ACHN (cell line): ENCODE measurements at places on chromosomes 7 and 10.
A peak's percentile ranks its signal among the peaks of the same experiment; 100 is the strongest.

- no peak for DNase-seq
Measured at GRCh38 chr7:7914547-7914946, 54.0 kb upstream of the GLCCI1 start.

DNA sequence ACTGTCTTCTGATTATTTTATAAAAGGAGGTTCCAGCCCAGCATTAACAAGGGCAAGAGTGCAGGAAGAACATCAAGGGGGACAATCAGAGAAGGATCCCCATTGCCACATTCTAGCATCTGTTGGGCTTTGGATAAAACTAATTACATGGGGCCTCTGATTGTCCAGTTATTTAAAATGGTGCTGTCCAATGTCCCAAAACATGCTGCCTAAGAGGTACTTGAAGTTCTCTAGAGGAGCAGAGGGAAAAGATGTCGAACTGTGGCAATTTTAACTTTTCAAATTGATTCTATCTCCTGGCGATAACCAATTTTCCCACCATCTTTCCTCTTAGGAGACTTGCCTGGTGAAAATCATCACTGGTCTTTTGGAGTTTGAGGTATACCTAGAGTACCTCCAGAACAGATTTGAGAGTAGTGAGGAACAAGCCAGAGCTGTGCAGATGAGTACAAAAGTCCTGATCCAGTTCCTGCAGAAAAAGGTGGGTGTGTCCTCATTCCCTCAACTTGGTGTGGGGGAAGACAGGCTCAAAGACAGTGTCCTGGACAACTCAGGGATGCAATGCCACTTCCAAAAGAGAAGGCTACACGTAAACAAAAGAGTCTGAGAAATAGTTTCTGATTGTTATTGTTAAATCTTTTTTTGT, 2.3 kb downstream of the IL6 start:
- DNase-seq: no peak

GRCh38 chr7:36088966-36089365, 64.1 kb upstream of the EEPD1 start:
- DNase-seq: no peak

DNA sequence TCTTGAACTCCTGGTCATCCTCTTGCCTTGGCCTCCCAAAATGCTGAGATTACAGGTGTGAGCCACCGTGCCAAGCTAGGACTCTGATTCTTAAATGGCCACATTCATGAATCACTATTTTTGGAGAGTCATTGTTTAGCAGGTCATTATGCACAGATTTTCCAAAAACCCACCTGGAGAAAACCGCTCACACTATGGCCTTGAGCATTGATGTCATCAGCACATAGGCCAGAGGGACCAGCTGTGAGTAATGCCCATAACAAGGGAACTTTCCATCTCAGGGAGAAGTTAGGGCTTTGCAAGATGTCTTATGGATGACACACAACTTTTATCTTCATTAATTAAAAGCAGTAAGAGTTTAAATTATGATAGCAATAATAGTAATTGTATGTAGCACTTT, 86.4 kb upstream of the KIF5B start:
- no peak for DNase-seq

DNA sequence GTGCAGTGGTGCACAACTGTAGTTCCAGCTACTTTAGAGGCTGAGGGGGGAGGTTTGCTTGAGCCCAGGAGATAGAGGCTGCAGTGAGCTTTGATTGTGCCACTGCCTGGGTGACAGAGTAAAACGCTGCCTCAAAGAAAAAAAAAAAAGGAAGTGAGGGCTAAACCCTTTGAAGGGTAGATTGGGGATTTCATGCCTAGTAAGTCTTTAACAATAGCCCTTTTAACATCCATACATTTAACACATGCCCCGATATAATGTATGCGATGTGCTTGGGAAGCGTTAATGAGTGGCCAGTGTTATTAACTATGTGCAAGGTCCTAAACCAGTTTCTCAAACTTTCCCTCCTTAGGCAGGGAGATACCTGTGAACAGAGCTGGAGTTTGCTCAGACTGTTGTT, 229.2 kb upstream of the HPS1 start:
- DNase-seq: no peak

DNA sequence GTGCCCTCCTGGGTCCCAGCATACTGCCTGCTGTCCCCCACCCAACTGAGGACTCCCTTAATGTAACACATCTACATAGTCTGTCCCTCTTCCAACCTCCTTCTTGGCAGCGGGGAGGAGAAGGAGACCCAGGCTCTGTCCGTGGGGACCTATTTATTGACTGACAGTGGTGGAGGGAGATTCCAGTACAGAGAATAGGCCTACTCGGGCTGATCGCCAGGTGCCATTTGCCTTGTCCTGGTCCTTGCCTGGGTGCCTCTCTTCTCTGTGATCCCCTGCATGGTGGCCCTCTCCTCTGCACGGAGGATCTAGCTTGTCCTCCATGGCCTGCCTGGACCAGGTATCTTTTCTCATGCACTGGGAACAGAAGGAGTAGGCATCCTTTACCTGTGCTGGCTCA, 17.0 kb downstream of the GHRHR start:
- DNase-seq: no peak

- no peak for DNase-seq
Measured at GRCh38 chr10:68489919-68490318, 18.1 kb upstream of the DNA2 start.

- DNase-seq: no peak
Measured at GRCh38 chr10:1345368-1345767, 289.2 kb downstream of the WDR37 start.

DNA sequence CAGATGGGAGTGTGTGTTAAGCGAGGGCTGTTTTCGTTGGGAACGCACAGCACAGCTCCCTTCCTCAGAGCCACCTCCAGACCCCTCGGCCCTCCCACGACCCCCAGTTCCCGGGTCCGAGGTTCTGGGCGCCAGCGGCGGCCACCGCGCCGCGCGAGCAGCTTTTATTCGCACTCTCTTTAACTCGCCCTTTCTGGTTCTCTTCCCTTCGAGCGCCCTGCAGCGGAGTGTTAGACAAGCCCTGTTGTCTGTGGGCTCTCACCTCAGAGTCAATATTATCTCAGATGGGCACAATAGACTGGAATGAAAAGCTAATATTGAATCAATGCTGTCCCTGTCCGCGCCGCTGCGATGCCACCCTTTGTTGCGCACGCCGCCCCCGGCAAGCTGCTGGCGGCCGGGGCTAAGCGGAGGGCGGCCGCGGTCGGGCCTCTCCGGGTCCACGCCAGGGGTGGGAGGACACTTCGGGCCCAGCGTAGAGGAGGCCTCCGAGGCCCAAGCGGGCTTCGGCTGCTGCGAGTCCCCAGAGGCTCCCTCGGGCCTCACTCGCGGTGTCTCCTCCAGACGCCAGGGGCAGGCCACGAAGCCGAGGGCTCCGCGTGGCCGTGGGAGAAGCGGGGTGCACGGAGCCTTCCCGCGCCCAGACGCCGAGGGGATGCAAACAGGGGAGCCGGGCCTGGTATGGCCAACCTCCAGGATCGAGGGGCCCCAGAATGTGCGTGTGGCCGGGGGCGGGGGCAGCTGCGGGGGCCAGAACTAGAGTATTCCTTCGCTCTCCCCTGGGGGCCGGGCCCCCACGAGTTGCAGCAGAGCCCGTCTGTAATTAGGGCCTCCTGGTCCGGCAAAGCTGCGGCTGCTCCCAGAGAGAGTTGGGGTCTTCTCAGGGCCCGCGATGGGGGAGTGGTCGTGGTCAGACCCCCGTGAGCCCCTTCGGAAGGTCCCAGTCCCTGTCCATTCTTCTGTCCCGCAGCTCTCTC, 7.9 kb upstream of the EMX2 start:
- no peak for DNase-seq

- DNase-seq: peak; percentile 85
Measured at GRCh38 chr10:61835069-61835945, 66.2 kb upstream of the ARID5B start.

DNA sequence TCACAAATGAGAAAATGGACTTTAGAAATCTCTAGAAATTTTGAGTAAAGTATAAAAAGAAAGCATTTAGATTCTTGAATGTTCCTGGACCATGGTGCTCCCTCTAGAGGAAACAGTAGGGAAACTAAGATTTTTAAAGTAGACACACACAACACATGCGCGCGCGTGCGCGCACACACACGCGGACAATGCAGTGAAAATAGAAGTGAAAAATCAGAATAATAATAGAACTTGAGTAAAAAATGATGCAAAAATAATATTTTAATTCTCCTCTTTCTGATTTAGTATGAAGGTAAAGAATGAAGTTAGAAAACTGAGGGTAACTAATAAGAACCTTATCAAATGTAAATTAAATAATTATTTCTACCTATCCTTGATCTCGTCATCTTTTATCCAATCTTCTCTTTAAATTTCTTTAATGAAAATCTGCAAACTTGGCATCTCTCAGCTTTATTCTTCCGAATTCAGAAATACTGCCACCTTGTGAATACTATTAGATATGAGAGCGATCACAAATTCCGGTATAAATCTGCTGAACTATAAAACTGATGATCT, 117.0 kb upstream of the AMPH start:
- peak; percentile 55 for DNase-seq

- no peak for DNase-seq
Measured at GRCh38 chr10:47041396-47042198, 130.4 kb downstream of the PTPN20 start.

GRCh38 chr7:6558837-6559236, 7.6 kb upstream of the GRID2IP start:
- DNase-seq: peak; percentile 78

- peak; percentile 78 for DNase-seq
Measured at GRCh38 chr7:111232249-111233084, 141.5 kb downstream of the LRRN3 start.

- DNase-seq: no peak
Measured at GRCh38 chr7:97847791-97848190, 24.4 kb downstream of the ASNS start.

DNA sequence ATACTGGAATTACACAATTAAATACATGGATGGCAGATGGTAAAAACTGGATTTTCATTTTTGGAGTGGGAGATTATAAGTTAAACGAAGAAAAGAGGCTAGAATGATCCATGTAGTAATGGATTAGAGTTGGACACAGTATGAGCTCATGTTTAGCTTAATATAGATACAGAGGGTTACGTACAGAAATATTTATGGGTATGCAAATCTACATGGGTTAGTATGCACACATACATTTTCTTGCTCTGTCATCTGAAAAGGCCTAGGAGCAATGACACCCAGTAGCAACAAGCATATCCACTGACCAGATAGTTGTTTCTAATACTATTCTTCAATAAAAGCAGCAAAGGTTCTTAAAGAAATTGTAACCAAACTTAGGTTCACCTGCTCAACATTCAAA, 366.4 kb downstream of the SEMA3D start:
- no peak for DNase-seq

DNA sequence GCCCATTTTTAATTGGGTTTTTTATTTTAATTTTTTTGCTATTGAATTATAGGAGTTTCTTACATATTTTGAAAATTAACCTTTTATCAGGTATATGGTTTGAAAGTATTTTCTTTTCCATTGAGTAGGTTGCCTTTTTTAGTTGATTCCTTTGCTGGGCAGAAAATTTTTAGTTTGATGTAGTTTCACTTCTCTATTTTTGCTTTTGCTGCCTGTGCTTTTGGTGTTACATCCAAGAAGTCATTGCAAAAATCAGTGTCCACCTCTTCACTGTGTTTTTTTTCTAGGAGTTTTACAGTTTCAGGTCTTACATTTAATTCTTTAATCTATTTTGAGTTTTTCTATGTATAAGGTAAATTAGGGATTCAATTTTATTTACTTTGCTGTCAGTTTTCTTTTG, 129.8 kb upstream of the FERD3L start:
- no peak for DNase-seq

DNA sequence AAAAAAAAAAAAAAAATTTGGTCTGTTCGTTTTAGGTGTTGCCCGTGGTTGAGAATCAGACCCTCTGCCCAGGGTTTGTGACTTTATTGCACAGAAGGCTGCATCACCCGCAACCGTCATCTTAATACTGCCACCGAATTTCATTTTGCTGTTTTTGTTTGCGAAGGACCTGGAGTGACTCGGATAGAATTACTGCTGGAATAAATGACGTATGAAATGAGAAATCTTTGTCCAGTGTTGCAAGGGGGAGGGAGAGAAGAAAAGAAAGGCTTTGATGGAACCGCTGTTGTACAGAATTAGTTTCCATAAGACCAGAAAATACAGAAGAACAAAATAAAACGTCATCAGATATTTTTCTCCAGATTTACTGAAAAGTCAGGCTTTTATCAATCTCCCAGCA, 103.3 kb downstream of the GALNT17 start:
- no peak for DNase-seq

DNA sequence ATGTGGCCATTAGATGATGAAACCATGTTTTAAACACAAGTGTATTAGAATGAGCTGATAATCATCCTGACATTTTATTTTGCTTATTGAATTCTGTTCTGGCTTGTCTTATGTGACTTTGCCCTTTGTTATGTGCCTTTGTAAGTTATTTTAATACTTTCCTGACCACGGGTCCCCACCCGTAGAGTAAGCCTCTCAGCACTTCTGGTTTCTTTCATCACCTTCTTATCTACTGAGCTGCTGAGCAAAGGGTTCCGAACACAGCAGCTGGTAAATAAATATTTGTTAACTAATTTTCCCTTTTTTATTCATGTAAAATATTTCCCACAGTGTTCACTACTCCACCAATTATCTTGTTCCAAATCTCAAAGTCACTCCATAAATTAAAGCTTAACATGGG, 1115.3 kb downstream of the SORCS3 start:
- no peak for DNase-seq

DNA sequence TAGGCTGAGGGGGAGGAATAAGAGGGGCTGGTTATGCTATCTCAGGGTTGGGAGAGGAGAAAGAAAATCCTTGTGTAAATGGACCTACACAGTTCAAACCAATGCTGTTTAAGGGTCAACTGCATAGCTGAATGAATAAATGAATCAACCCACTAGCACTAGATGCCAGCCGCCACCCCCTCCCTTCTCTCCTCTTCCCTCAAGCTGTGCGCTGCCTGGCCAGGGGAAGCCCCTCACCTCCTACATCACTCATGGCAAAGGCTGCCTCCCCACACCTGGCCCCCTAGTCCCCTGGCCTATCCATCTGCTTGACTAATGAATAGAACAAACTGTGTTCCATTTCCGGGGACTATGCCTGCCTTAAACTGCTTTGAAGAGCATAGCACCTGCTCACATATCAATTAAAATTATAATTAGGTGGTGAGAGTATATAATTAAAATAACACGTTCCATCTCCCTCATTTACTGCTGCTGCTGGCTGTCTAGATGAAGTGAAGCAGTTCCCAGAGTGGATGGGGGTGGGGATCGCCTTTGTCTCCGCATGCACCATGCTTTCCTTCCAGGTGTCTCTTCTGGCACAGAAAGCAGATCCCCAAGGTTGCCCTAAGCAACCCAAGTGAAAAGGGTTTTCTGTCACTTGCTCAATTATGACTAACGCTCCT, 32.6 kb downstream of the GRID1 start:
- DNase-seq: no peak
